ENCODE measurements at places on chromosomes 7 and 10.

DNA sequence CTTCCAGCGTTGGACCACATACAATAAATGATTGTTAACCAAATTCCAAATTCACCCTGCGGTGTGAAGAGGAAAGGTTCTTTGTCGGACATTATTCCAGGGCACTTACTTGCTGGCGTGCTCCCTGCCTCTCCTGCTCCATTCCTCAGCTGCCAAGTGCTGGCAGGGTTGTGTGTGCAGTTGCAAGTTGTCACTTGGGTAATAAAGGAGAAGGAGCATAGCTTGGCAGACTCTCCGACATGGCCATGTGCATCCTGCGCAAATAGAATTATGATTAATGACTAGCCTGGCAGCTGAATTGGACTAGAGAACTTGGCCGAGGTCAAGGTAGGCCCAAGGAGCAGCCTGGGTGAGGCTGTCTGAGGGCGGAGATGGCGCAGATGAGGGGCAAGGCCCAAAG, 92.3 kb upstream of the ELMO1 start:
- DNase-seq: no peak

- no peak for DNase-seq
Observed at GRCh38 chr7:148159331-148159730, 431.2 kb upstream of the C7orf33 start.

- no peak for DNase-seq
Observed at GRCh38 chr10:78634389-78634815, 434.4 kb upstream of the ZMIZ1 start.

GRCh38 chr10:17655567-17656146, 11.7 kb downstream of the STAM start:
- DNase-seq: no peak

Measured in hypothalamus (tissue), 51 donors.